ENCODE measurements at places on chromosomes 3 and 15.

- DNase-seq = no peak
Measured at GRCh38 chr3:71008350-71008935, 575.1 kb downstream of the FOXP1 start.

- DNase-seq = no peak
Measured at GRCh38 chr3:113212150-113212843, 940 bp downstream of the BOC start.

DNA sequence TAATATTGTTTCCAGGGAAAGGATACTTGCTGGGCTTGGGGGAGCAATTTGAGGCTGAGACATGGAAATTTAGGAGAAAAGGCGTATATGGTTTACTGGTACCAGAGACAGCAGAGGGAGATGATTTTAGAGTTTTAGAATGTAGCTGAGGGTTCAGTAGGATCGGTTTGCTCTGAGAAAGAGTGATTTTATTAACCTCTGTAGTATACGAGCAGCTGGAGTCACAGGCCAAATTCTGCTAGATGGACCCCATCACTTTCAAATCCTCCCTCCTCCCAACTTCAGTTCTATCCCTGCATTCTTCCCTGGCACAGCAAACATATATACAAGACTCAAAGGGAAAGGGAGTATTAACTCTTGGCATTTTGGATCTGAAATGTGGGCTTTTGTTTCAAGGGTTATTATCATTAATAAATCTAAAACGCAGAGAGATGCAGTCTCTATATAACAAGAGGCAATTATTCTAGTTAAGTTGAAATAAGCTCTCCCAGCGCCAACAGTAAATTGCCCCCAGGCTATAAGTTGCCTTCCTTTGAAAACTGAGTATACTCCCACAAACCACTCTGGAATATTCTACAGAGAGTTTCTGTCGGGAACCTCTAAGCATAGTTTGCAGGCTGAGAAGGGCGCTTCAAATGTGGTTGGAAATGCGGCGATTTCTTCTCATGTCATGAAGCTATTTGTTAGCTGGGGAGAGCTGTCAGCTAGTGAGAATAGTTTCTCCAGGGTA is 5.4 kb downstream of the CRABP1 start:
- no peak for DNase-seq

GRCh38 chr3:171200052-171200749 is 173.7 kb upstream of the SLC2A2 start:
- DNase-seq = no peak

DNA sequence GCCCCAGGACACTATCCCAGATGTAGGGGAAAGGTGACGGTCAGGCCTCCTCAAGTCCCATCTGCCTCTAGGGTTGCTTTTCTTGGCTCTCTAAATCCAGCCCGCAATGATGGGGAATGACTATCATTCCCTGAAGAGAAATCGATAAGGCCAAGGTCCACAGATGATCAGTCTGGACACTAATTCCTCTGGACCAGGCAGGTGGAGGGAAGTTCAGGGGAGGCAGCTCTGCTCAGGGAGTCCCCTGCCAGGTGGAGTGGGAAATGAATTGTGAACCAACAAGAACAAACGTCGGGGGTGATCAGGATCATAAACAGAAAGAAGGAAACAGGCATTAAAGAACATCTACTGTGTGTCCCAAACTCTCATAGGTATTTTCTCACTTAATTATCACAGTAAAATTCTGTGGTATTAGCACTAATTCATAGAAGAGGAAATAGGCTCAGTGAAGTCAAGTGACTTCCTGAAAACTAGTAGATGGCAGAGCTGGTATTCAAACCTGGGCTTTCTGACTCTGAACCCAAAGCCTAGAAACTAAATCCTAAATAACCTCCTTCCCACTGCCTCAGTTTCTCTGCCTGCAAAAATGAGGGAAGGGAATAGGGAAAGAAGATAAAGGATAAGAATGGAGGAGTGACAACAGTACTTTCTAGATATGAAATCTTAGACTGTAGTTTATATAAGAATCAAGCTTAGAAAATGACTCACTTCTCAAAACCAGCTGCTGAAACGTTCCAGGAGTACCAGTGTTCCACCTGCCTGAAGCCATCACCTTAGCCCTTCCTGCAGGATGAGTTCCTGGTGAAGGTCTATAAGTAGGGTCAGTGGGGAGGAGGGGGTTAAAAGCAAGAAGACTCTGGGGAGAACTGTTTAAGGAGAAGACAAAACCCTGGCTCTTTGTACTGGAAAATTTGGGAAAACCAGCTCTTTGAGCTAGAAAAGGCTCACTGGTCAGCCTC is 7.5 kb downstream of the BMF start:
- no peak for DNase-seq

- DNase-seq = no peak
Measured at GRCh38 chr3:38542401-38543298, 46.5 kb downstream of the EXOG start.

Data from cerebellum (tissue), 4 donors.